ENCODE measurements at places on chromosomes 16 and 17.

GRCh38 chr17:3660311-3660891 is 8.0 kb downstream of the TAX1BP3 start:
- DNase-seq, result no peak

DNA sequence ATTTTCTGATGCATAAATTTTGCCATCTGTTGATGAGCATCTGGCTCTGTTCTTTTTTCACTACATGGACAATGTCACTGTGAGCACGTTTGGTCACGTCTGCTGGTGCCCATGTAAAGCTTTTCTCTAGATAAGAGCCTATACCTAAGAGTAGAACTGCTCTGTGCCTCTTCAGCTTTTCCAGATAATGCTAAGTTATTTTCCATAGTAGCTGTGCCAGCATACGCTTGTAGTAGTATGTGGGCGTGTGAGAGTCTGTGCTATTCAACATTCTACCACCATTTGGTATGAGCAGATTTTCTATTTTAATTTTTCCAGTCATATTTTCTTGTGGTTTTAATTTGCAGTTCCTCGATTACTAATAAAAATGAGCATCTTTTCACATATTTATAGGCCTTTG is 33.2 kb downstream of the VPS35L start:
- DNase-seq, result no peak

GRCh38 chr17:73232587-73233373 is 28.9 kb downstream of the CPSF4L start:
- DNase-seq, result no peak

DNA sequence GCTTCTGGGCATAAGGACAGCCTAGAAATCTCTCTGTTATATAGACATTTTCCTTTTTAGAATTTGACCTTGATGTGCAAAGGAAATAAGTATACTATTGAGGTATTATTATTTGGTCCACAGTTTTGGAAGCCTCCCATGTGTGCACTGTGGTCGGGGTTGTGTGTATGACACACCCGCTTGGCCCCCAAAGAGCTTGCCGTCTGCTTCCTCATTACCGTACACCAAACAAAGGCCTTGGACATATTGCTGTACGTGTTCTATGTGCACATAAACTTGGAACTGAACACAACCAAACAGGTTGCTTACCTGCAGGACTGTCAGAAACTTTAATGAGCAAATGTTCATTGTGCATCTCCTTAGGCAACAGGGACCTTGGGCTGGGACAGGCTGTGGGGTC is 38.2 kb downstream of the METRNL start:
- DNase-seq, result no peak

DNA sequence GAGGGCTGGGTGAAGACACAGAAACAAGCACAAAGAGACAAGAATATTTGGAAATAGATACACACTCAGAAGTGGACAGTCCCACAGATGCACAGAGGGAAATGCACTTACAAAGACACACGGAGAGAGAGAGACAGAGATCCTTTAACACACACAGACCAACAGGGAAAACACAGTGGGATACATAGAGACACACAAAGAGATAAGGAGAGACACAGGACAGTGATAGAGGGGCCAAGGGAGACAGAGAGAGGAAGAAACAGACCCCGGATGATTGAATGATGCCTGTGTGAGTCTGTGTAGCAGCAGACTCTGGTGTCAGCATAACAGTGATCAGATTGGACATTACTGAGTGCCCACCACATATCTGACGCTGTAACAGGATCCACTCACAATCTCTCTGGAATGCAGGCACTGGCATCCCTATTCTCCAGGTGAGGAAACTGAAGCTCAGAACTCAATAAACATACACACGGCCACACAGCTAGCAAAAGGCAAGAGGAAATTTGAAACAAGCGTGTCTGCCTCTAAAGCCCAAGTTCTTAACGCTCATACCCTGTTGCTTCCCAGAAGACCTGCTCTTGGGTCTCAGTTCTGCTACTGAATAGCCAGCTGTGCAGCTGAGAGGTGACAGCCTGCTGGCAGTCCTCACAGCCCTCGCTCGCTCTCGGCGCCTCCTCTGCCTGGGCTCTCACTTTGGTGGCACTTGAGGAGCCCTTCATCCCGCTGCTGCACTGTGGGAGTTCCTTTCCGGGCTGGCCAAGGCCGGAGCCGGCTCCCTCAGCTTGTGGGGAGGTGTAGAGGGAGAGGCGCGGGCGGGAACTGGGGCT is 186.3 kb upstream of the NLRP1 start:
- no peak for DNase-seq
